ENCODE measurements at places on chromosomes 12 and 14. TPM values are rescaled to one million over a fixed set of nuclear protein-coding genes. Genes with fewer than 3 reads are reported as not detected.

SSPN gene
- 114 TPM for total RNA-seq

DNA sequence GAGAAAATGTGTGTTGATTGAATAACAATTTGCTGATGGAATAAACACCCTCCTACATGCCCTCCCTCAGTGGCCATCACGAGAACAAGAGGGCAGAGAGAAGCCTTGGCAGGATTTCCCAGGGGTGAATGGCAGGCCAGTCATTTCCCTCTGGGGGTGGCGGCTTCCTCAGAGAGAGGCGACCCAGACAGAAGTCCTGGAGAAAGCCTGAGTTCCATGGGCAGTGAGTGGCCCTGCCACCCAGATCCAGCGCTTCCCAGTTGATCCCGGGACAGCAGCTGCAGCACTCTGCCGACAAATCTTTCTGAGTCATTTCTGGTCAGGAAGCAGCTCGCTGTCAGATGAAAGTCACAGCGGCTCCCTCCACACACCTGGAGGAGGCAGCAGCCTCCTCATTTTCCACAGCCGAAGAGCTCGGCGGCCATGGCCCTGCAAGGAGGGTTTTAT is 123.0 kb downstream of the SCARB1 start:
- DNase-seq, result peak; percentile 48

DNA sequence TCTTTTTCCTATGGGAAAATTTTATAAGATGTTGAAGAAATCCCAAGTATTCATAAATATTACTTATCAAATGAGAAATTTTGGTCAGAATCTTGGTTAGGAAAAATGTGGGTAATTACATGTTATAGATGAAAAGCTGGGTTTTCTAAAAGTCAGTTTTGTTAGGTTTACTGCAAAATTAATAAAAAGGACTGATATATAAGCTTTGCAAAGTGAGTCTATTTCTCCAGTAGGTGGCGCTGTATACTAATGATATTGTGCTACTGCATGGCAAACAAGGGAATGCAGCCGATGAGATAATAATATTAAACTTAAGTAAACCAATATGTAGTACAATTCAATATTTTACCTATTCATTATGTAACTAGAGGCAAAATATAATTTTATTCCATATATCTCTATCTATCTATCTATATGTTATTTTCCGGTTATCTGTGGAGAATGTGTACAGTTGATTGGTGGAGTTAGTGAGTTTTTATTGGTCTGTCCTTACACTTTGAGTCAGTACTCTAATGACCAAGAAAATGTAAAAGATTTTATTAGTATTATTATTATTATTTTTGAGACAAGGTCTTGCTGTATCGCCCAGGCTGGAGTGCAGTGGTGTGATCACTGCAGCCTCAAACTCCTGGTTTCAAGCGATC is 32.9 kb downstream of the MIPOL1 start:
- DNase-seq, result no peak

- DNase-seq, result no peak
These were observed 536 bp upstream of the SLC35E3 start for GRCh38 chr12:68745376-68745903.

DNA sequence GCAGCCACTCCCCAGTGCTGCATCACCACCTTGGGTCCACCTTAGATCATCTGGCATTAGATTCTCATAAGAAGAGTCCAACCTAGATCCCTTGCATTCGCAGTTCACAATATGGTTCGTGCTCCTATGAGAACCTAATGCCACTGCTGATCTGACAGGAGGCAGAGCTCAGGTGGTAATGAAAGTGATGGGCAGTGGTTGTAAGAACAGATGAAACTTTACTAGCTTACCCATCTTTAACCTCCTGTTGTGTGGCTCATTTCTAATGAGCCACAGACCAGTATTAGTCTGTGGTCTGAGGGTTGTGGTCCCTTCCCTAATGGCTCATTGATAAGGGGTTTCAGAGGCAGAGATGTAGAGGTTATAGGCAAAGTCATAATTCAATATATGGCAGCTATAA is 615.9 kb upstream of the MIS18BP1 start:
- no peak for DNase-seq

GRCh38 chr12:115313929-115314328 is 630.0 kb upstream of the TBX3 start:
- DNase-seq, result no peak

DNA sequence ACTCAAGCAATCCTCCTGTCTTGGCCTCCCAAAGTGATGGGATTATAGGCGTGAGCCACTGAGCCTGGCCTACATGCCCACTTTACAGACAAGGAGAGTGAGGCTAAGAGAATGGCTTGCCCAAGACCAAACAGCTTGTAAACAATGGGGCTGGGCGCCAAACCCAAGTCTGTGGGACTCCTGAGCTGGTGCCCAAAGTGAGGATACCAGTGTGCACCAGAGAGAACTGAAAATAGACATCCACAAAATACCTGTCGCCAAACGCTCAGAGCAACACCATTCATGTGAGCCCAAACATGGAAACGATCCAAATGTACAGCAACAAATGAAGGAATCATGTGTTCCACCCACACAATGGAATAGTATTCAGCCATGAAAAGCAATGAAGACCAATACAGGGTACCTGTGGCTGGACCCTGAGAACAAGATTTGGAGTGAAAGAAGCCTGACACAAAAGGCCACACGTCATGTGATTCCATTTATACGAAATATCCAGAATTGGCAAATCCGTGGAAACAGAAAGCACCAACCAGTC is 38.2 kb downstream of the CCNK start:
- no peak for DNase-seq

REP15 gene
- 3.5 TPM for total RNA-seq

SLC25A21 gene
- 0.73 TPM for total RNA-seq

IL25 gene
- not detected for total RNA-seq

- DNase-seq, result peak; percentile 53
These were observed 106.1 kb downstream of the PRICKLE1 start for GRCh38 chr12:42483521-42483790.

AMHR2 gene
- not detected for total RNA-seq

KRT78 gene
- total RNA-seq, result not detected

DNA sequence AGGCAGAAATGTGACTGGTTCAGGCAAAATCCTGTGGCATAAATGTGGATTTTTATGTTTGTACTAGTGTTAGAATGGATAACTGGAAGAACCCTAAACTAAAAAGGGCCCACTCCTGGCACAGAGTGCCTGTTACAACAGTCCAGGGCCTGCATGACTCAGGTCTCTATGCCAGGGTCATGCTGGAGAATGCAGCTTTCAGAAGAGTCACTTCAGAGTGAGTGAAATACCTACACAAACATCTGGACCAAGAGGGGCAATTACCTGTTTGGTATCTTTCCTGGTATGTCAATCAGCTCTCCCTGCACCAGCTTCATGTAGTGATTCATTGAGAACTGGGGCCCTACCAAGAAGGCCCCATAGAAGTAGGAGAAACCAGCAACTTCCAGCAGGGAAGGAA is 10.0 kb downstream of the EMG1 start:
- DNase-seq, result no peak

TSPAN19 gene
- not detected for total RNA-seq

GRCh38 chr12:130838284-130838950 is 633 bp downstream of the STX2 start:
- DNase-seq, result peak; percentile 41

GPRC5D gene
- not detected for total RNA-seq
